Activated CD4-positive, alpha-beta T cell treated with anti-CD3 and anti-CD28 coated beads, Interleukin-2, amount 10 ng/mL, durations not matched to agents 24 days and 14 days (primary cell): ENCODE measurements at places on chromosomes 4 and X.

- DNase-seq, result peak; percentile 75
These were observed 127.2 kb downstream of the CHRNA9 start for GRCh38 chr4:40462326-40462725.

GRCh38 chr4:152971053-152971452 lies 34.9 kb downstream of the FHDC1 start:
- DNase-seq, result no peak

- DNase-seq, result no peak
These were observed 139.3 kb downstream of the BMPR1B start for GRCh38 chr4:94897023-94897422.

GRCh38 chrX:148193759-148194158 lies 212.6 kb downstream of the FMR1NB start:
- no peak for DNase-seq

DNA sequence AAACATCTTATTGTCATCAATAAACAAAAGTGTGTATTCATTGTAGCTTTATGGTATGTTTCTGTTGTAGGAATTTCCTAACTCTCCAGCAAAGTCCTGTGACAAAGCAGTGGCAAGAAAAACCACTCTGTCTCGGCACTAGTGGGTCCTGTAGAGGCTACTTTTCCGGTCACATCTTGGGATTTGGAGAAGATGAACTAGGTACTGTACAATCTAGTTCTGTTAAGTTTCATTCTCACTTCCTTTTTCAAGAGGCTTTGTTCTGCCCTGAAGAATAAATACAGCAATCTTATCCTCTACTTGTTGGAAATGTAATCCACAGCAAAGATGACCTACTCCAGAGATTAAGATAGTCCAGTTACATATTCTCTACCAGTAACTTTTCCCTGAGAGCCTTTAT lies 69.3 kb downstream of the HHIP start:
- DNase-seq, result no peak

DNA sequence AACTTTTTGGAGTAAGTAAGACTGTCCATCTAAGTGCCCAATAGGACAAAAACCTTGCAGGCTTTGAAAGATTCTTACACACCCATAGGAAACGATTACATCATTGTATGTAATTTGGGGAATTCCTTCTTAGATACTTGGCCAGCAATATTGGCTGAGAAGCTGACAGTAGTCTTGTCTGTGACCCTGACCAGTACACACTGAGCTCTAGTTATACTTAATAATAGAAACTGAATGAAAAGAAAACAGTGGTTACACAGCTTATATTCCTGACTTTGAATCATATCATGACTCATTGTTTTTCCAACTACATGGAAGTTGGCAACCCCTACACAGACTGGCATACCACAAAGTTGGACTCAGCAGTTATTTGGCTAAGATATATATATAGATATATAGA lies 7.1 kb upstream of the TLR2 start:
- DNase-seq, result no peak

DNA sequence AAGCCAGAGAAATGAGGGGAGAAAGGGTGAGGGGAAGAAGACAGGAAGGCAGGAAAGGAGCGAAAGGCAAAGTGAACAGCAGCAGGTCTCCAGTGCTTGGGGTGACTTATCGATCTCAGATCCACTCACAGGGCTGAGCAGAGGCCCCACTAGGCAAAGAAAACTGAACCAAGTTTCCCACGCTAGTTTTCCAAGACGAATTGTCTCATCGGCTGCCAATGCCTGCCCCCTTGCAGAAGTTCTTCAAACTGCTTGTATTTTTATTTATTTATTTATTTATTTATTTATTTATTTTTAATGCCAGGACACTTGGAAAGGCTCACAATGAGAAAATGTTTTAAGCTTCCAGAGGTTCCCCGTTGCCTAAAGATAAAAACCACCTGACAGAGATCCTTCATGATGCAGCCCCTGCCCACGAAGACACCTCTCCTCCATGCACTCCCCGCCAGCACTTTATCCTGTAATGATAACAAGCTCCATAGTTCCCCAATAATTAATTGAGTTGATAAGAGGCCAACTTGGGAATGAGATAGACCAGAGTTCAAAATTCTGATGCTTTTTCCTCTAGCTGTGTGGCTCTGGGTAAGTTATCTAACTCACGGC lies 43.2 kb downstream of the QDPR start:
- no peak for DNase-seq

- DNase-seq, result no peak
These were observed 62.5 kb downstream of the SLAIN2 start for GRCh38 chr4:48403779-48404178.

GRCh38 chr4:71553605-71554004 lies 214.8 kb downstream of the SLC4A4 start:
- no peak for DNase-seq

GRCh38 chr4:74056858-74057562 lies 18.5 kb upstream of the CXCL3 start:
- DNase-seq, result no peak

DNA sequence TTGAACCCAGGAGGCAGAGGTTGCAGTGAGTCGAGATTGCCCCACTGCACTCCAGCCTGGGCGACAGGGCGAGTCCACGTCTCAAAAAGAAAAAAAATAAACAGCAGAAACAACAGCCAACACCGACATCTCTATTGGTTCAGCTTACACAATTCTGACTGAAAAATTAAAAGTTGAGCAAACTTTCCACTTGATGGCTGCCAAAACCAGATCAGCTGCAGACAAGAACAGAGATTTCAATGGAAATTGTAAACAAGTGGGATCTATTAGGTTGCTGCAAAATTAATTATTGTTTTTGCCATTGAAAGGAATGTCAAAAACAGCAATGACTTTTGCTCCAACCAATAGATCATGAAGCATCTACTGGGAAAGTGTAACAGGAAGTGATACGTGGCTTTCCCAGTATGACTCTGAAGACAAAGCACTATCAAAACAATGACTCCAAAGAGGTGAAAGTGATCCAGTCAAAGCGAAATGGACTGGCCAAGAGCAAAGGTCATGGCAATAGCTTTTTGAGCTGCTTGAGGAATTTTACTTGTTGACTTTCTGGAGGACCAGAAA lies 26.3 kb downstream of the UPF3B start:
- peak; percentile 63 for DNase-seq

- no peak for DNase-seq
These were observed 187.8 kb upstream of the NHS start for GRCh38 chrX:17187136-17187756.
